Diencephalon (tissue), 1 donor: ENCODE measurements at places on chromosomes 13 and 19. TPM values are rescaled to one million over a fixed set of nuclear protein-coding genes. Genes with fewer than 3 reads are reported as not detected.

Gene CEACAM20
- not detected for total RNA-seq

Gene NRTN
- not detected for total RNA-seq

Gene ZNF284
- 9.9 TPM for total RNA-seq

Gene TMIGD2
- 1.4 TPM for total RNA-seq

Gene GSX1
- total RNA-seq: 0.92 TPM

Gene GRIN2D
- total RNA-seq: 15.7 TPM

Gene PALM
- 101 TPM for total RNA-seq

Gene KLC3
- 1.8 TPM for total RNA-seq

Gene ACTMAP
- total RNA-seq: 0.46 TPM

Gene ZNF329
- 34.8 TPM for total RNA-seq

Gene FGF9
- 20.3 TPM for total RNA-seq

Gene KIR2DL4
- total RNA-seq: not detected

Gene LRRC63
- 1.8 TPM for total RNA-seq

Gene NLRP9
- total RNA-seq: not detected
